ENCODE measurements at places on chromosomes 2 and 18.

- no peak for DNase-seq
These were observed 62.4 kb upstream of the ACVR1 start for GRCh38 chr2:157938556-157938955.

- no peak for DNase-seq
These were observed 4.3 kb downstream of the HNRNPLL start for GRCh38 chr2:38598200-38598990.

GRCh38 chr2:239644011-239644410 lies 243.2 kb upstream of the HDAC4 start:
- no peak for DNase-seq

DNA sequence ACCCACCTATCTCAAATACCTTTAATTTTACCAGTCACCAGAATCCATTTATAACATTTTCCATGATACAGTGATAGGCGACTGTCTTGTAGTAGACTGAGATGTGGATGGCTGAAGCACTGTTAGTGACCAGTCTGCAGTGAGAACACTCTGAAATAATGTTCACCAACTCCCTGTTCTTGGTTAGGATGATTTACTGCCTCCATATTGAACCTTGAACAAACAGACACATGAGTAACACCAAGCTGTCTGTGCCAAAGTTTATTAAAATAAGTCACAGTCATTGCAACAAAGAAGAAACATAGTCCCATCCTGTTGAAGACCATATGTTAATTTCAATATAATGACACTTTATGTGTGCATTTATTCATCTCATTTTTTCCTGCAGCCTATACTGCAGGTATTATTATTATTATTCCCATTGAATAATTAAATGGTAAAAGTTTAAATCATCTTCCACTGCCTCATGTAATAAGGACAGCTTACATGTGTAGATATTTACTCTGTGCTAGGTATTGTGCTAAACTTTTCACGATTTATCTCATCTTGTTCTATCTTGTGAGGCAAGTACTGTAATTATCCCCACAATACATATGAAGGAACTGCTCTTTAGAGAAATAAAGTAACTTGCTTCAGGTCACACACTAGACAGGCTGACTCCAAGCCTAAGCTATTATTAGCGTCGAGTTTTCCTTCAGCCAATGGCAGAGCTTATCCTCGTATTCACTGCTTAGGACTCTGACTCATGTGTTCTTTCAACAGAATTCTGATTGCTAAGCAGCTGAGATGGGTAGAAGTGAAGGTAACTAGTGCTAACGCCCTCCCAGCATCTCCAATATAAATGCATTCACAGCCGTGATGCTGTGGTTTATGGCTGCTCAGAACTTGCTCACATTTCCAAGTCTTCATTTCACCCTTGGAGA lies 62.5 kb downstream of the ONECUT2 start:
- no peak for DNase-seq

DNA sequence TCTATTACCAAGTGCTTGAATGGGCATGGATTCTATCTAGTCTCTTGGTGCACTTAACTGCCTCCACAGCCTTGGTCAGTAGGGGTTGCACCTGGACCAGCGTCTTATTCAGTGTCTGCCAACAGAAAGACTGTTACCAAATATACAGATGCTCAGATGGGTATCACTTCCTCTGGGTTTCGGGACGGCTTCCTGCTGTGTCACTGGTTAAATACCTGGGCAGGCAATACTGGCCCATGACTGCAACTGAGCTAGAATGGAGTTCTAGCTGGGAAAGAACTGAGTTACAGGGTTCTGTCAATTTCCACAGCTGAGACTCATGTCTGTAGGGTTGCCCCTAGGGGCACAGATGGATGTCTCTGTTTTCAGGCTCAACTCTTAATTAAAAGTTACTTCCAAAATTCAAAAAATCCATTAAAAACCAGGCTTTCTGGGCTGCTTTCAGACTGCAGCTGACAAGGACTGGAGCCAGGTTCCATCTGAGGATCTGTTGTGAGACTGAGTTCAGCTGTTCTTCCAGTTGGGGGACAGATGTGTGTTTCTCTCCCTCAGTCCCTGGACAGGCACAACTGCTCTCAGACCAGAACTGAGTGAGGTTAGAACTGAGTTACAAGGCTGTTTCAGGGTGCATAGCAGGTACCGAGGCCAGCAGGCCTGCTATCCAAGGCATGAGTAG lies 789.6 kb upstream of the SLC8A1 start:
- no peak for DNase-seq

GRCh38 chr2:235762832-235763598 lies 269.2 kb downstream of the AGAP1 start:
- no peak for DNase-seq

DNA sequence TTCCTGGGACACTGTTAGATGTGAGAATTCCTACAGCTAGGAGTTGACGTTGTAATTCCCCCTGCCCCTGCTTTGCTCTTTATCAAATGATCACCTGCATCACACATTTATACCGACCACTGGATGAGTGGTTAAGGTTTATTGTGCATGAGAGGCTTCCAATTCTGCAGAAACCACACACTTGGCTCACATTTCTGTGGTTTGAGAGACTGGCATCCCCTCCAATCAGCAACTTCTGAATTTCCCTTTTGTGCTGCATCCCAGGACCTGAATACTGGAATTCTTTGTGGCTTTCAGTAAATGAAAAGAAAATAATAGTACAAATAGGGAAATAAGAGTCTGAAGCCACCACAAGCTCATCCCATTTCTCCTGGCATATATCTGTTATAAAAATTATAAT lies 628.7 kb upstream of the PIK3C3 start:
- DNase-seq: no peak

- no peak for DNase-seq
These were observed 96.6 kb upstream of the NOSTRIN start for GRCh38 chr2:168705534-168706470.

- DNase-seq: no peak
These were observed 39.0 kb upstream of the NEDD4L start for GRCh38 chr18:58005011-58005410.

Measured in activated naive CD4-positive, alpha-beta T cell treated with Interleukin-2 at 50 U/mL for 16 hours (primary cell).